Inflammatory macrophage treated with lipopolysaccharide for 4 hours (primary cell): ENCODE measurements at places on chromosomes 7 and 10.

DNA sequence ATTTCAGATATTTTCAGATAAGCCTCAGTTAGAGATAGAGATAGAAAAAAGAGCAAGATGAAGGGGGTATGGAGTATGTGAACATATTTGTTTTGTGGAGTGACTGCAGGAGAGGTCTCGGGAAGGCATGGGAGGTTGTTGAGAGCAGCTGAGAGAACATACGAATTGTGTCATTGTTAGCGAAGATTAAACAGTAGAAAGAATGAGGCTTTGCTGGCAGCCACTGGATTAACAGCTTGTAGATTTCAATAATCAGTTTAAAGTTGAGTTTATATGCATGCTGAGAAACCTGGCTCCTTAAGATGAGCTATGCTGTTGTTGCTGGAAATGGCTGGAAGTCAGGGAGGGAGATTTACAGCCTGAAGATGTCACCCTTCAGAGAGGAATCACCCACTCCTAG lies 100.9 kb upstream of the SORCS3 start:
- no peak for DNase-seq

- DNase-seq = no peak
These were observed 27.9 kb upstream of the BNIP3 start for GRCh38 chr10:132009575-132009974.

DNA sequence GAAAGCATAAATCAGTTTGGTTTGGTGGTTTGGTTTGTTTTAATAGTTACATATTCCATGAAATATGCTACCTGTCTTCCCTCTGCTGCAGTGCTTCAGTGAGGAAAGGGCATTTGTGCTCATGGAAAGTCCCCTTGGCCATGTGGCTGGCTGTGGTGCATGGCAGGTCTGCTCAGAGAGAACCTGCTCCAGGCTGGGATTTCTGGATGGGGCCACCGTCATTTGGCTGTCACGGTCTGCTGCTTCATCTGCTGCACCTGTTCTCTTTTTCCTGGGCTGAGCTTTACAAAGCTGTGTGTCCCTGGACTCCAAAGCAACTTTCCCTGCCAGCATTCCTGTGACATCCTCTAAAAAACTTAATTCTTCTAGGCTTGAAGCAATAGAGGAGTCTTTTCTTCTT lies 8.9 kb downstream of the CDK14 start:
- no peak for DNase-seq

GRCh38 chr7:131130324-131130723 lies 197.4 kb upstream of the MKLN1 start:
- no peak for DNase-seq

DNA sequence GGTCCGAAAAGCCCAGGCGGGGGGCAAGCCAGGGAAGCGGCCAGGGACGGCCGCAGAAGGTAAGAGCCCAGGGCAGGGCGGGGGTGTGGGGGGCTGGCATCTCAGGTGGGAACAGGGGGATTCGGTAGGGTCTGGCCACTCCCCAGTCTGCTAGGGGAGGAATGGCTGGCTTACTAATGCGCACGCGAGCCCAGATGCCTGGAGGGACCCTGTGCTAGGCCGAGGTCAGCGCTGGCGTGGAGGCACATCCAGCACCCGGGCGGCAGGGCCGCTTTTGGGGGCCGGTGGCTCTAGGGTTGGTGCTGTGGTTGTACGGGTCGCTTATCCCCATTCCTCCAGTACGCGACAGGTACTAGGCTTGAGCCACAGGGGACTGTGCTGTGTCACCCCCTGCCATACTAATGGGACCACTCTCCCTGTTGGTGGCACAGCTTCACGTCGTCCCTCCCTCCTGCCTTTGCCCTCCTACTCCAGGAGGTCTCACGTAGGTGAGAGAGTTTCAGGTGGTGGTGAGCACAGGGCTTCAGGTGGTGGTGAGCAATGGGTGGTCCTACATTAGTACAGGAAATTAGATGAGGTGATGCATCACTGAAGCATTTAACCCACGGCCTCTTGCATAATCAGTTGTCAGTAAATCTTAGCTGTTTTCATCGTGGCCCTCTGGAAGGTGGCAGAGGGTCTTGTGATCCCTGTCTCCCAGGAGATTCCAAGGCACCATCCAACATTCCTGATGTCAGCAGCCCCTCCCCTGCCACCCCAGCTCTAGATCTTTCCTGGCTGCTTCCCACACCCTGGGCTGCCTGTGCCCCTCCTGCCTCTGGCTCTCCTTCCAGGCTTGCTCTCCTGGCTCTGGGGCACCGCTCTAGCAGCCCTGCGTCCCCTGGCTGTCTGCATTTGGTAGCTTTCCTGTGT lies 971 bp downstream of the AEBP1 start:
- DNase-seq = no peak

GRCh38 chr10:93090619-93091018 lies 16.9 kb downstream of the CYP26A1 start:
- peak; percentile 43 for DNase-seq

GRCh38 chr10:117536072-117536865 lies 6.3 kb upstream of the EMX2 start:
- DNase-seq = no peak

GRCh38 chr10:133555521-133555920 lies 9.9 kb downstream of the SYCE1 start:
- DNase-seq = no peak

DNA sequence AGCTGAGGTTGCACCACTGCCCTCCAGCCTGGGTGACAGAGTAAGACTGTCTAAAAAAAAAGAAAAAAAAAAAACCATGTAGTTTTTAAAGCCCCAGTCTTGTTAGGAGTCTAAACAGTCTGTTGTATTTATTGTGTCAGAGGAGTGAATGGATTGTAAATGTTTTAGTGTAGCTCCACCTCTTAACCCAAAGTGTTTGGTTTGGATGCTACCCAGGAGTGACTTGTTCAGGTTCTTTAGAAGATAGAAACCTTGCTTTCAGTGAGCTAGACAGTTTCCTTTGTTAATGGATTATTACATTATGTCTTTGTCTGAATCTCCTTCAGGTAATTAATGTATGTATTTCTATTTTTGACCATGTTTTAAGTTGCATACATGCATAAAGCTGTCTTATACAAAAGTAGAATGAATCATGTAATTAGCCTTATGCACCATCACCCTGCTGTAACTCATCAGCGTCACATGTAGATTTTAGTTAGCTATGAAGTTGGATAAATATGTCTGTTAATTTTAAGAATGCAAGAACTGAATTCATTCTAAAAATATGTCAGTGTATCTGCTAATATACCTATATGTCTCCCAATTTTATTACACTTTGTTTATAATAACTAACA lies 97.7 kb downstream of the TAF3 start:
- DNase-seq = no peak
